ENCODE measurements at places on chromosomes 16 and 17.

DNA sequence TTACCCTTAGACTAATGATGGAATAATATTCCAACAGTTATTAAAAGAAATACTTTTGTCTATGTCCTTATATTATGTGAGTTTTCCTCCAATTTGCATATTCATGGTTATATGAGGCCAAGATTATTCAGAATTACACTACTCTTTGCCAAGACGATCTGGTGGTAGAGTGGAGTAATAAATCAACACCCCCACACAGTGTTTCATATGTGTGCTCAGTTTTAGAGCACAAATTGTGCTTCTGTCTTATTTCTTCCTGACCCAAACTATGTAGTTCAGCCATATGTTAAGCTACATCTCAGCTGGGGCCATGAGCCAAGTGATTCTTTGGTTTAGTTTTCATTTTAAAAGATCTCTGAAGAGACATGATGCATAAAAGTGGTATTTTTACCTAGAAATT, 26.9 kb upstream of the PPM1E start:
- DNase-seq: no peak

- no peak for DNase-seq
These were observed 287.9 kb downstream of the FTO start for GRCh38 chr16:53991754-53992378.

DNA sequence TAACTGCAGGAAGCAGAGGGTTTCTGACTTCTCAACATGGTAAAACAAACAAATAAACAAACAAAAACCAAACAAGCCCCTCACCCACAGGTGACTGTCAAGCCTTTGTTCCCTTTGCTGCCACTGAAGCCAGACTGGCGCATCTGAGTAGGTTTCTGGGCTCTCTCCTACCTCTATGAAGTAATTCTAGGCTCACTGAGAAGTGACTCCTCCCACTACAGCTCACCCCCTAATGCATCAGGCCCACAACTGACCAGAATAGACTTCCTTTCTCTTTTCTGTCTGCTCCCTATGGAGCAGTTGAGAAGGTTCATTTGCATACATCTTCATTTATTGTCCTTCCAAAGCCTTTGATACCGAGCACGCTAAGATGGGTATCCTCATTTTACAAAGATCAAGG, 77.0 kb upstream of the CCL2 start:
- DNase-seq: no peak

- no peak for DNase-seq
These were observed 43.6 kb upstream of the MMP2 start for GRCh38 chr16:55435387-55435786.

DNA sequence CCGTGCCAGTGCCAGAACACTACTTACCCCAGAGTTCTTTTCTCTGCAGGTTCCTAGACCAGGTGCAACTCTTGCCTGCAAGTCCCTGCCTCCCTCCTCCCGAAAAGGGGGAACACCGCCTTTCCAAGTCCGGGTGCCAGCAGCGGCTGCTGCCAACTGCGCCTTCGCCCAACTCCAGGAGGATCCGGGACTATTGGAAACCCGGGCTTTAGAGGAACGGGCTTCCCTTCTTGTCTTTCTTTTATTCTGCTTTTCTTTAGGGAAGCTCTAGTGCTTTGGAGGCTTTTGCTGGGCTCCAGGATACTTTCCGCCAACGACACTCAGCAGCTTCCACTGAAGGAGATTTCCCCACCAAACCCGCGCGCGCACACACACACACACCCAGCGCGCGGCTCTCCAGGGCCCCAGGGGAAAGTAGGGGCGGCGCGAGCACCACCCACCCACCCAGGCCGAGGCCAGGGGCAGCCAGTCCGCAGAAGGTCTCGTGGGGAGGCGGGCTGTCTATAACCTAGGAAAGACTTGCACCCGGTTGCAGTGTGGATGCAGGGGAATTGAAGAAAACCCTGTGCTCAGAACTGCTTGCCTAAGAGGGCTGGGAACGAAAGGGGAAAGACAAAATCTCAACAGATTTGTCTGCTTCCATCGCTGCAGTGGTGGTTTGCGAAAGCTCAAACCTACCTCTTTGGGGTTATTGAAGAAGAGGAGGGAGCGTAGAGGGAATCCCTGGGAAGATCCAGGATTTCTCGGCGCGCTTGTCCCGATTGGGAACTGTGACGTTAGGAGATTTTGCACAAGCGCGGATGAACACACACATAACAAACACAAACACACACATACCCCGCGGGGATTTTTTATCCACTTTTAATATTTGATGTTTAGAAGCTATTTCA, 977 bp upstream of the CA10 start:
- no peak for DNase-seq

- no peak for DNase-seq
These were observed 116.6 kb downstream of the SHISA9 start for GRCh38 chr16:13018026-13018425.

DNA sequence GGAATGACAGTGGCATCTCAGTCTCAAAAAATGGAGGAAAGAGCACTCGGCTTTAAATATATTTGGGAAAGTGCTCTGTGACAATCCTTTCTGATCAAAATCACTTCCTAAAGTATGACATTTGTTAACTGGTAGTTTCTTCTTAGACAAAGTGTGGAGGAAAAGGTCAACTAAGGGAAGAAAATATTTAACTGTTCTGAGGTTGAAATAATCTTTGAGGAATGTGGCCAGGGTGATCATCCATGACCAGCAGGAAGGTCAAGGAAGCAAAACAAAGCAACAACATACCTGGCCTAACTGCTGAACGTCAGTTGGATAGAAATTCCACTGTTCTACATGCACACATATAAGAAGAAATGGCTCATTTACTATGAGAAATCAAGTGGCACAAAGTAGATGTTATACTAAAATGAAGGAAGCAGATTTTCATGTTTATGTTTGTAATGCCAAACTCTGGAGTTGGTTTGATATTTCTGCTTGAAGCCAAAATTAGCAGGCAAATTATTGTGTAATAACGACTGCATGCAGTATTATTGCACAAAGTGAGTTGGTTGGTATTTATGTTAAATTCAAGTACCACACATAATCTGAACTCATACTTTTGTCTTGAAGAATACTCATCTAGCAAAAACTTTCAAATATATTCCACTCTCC, 87.3 kb upstream of the CORO6 start:
- no peak for DNase-seq

- no peak for DNase-seq
These were observed 50.7 kb downstream of the NUP93 start for GRCh38 chr16:56780646-56781045.

DNA sequence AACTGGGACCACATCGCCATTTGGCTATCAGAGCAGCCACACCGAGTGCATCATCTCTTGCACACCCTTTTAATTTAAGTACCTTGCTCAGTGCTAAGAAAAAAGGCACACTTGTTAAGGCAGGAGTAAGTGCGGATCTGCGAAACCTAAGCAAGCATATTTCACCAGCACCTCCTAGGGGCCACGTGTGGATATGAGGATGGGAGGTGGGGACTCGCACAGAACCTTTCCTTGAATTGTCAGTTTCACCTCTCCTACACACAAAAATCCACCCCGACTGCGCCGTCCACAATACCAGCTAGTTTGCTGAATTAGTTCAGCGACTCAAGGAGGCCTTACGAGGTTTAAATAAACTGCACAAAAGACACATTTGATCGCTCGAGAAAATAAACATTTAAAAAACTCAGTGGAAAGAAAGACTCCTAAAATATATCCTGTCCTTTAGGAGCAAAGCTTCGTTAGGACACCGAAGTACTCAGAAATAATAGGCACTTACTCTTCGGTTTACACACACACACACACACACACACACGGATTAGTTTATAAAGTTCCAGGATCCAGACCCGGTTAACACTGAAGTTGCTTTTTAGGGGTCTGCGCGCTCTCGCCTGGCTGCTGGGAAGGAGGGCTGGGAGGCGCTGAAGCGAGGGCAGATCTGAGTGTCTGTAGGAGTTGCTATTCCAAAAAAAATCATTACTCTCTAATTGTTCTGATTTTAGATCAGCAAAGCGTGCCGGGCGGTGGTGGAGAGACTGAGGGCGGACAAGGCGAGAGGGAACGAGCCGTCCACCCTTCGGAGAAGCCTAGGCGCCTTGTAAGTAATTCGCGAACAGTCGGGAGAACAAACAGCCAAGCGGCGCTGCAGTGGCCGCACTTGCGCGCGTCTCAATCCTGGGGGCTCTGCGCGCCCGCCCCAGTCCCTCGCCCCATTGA, 1.0 kb upstream of the KCNJ2 start:
- no peak for DNase-seq

DNA sequence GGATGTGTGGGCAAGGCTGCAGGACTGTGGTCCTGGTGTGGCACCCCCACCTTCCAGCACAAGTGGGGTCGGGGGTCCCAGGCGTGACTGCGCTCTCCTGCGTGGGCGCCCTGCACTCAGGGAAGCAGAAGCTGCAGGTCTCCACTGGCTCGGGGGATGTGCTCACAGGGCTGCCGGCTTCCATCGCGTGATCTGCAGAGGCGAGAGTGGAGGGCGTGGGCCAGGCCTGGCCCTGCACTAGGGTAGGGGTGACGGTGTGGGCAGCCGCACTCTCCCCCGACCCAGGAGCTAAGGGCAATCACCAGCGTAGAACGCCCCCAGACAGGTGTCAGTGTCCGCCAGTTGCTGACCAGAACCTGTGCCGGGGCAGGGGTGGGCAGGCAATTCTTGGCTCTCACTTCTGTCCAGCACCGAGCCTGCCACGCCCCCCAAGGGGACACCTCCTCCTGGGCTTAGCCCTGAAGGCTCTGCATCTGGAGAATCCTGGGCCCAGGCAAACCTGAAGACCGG, 32.3 kb downstream of the TNFRSF13B start:
- no peak for DNase-seq

DNA sequence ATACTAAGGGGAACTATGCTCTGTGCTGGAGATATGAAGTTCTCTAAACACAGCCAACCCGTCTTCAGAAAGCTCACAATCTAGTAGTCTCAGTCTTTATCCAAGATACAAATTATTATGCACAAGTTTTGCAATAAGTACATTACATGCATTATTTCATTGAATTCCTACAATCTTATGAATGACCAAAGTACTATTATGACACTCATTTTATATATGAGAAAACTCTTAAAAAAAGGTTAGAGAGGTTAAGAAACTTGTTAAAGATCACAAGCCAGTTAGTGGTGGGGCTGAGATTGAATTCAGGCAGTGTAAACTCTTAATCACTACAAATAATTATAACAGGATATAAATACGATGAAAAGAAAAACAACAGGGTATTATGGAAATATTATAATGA, 4.7 kb upstream of the BRIP1 start:
- DNase-seq: no peak

DNA sequence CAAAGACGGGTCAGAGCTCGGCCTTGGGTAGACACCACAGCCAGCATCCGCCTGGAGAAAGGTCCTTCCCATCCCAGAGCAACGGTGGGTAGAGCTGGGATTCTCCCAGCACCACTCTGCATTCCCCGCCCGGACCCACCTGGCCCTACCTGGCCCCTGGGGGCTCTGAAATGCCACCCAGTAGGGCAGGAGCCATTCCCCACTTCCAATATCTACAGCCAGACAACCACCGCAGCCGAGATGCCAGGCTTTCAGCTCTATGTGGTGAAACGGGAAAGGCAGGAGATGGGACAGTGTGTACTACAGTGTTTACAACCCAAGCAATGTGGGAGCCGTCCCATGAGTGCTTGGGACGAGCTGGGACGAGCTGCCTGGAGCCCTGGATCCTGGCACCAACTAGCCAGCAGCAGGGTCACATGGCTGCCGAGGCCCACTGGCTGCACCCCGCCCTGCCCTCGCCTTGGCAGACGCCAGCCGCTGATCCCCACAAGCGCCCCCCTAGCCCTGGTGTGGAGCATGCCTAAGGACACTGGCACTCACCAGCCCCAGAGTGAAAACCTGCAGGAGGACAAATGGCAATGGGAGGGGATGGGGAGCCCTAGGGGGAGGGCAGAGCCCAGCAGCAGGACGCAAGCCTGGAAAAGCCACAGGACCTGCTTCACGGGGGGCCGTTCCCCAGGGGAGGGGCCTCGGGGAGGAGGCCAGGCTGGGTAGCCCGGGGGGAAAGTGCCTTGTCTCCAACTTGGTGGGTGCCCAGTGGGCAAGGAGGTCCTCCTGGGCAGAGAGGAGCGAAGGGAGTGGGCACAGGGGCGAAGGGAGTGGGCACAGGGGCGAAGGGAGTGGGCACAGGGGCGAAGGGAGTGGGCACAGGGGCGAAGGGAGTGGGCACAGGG, 13.5 kb downstream of the TMC6 start:
- DNase-seq: no peak

- no peak for DNase-seq
These were observed 244.6 kb upstream of the MAF start for GRCh38 chr16:79845033-79845733.

GRCh38 chr16:19718624-19718965, 524 bp downstream of the IQCK start:
- no peak for DNase-seq

DNA sequence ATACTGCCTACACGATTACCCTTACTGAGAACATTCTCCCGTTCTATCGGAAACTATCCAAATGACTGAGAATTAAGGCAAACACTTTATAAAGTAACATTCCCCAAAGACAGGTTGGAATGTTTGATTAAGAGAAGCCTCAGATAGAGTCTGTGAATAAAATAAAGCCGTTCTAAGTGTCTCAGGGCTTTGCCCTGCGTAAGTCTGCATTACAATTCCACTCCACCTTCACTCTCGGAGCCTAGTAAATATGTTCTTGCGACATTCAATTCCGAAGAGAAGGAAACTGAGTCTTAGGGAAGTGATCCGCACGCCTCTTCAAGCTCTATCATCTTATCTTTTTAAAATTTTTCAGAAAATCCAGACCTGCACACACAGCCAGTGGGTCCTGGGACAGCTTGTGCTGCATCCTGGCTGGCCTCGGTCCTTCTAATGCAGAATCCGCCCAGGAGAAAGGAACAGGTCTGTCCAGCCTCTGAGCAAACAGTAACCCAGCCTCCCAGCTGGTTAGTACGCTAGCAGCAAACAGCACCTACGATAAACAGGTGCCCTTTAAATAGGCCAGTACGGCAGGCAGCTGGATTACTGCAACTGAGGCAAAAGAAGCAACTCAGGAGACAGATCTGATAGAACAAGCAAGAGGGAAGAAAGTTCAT, 254.1 kb upstream of the IRX3 start:
- no peak for DNase-seq

- DNase-seq: no peak
These were observed 17.9 kb downstream of the CASKIN1 start for GRCh38 chr16:2178321-2179106.
